ENCODE measurements at places on chromosomes 13 and 19.
A peak's percentile ranks its signal among the peaks of the same experiment; 100 is the strongest.

GRCh38 chr19:2503521-2504109 is 27.7 kb downstream of the GADD45B start:
- peak; percentile 64 for DNase-seq

GRCh38 chr13:94417294-94417693 is 62.2 kb downstream of the DCT start:
- no peak for DNase-seq

- no peak for DNase-seq
Observed at GRCh38 chr13:74696148-74696922, 562.1 kb upstream of the KLF12 start.

GRCh38 chr19:22595918-22596341 is 38.2 kb upstream of the ZNF492 start:
- no peak for DNase-seq

- no peak for DNase-seq
Observed at GRCh38 chr13:40613192-40613818, 53.1 kb downstream of the FOXO1 start.

GRCh38 chr19:19145684-19146608 is 7.7 kb upstream of the TMEM161A start:
- peak; percentile 73 for DNase-seq

DNA sequence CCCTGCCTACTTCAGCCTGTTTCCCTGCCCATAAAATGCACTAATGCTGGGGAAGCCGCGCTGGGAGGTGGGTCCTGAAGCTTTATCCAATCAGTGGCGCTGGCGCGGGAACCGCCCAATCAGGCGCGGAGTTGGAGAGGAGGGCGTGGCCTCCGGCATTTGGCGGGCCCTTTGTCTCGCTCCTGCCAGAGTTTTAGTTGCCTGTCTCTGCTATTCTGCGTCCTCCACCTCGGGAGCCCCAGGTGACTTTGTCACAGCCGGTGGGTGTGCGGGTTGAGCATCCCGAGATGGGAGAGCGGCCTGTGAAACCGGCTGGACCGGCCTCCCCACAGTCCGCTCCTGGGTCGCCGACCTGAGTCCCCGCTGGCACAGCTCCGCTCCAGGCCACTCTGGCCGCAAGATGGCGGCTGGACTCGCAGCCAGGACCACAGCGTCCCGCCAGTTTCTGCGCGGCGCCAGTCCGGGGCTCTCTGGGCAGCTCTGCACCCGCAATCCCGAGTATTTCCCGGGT is 30.7 kb upstream of the ZNF429 start:
- no peak for DNase-seq

Measured in MCF 10A (cell line).